ENCODE measurements at places on chromosomes 1 and 21.

GRCh38 chr1:76425201-76426145 lies 350.9 kb downstream of the ST6GALNAC3 start:
- peak; percentile 11 for DNase-seq

DNA sequence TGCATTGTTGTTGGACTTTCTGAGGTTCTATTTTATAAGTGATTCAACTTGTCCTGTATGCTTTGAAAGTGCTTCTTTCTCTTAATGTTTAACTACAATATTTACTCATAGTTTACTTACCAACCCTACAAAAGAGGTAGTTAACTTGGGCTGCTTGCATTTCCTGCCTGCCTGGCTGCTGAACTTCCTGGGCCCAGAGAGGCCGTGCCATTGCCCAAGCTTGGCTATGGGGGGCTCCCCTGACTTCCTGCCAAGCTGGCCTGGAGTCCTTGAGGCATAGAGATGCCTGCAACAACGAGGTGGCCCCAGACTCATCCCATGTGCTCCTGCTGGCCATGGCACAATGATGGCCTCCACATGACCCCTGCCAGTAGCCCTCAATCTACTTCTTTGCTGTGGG lies 361.6 kb upstream of the PLD5 start:
- no peak for DNase-seq

- DNase-seq = no peak
Measured at GRCh38 chr1:64479874-64480273, 9.9 kb downstream of the CACHD1 start.

DNA sequence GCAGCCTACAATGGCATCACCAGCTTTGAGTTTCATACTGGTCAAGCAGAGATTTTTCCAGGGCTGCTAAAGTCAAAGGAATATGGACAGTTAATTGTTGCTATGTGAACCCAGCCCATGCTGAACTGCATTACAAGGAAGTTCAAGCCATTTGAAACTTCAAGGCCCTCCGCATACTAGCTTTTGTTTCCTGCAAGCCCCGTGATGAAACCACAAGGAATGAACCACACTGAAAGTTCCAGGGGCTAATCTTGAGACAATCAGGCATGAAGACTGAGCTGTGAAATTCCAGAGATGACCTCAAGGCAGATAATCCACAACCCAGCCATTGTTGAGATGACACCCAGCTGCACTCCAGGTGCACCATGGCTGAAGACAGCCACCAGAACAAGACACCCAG lies 180.8 kb downstream of the C1orf21 start:
- no peak for DNase-seq

DNA sequence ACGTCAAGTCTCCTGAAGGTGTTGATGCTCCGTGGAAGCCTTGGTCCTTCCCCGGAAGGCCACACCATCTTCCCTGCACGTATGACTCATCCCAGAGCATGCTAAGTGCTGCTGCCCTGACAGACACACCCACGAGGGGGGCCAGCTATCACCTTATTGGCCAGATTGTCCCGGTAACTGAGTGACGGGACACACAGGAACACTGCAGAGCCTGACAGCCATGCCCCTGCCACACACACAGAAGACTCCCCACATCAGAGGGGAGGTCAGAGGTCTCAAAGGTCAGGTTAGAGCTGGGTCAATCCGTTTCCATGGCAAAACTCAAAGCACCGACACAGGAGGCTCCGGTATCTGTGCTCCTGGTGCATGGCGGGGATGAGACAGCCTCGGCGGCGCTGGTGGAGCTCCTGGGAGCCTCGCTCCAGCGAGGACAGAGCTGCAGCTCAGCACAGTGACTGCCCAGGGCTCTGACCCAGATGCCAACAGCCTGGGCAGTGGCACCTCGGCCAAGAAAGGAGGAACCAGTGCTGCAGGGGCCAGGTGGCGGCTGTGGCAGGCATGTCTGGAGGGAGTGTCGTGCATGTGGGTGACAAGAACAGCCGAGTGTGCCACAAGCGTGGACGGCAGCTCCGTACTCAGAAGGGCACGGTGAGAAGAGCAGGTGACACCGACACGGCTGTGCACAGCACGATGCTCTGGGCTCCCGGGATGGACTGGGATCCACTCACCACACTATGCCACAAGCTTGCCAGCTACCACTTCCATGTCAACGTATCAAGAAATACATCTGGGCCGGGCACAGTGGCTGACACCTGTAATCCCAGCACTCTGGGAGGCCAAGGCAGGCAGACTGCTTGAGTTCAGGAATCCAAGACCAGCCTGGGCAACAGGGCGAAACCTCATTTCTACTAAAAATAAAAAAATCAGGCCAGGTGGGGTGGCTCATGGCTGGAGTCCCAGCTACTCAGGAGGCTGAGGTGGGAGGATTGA lies 14.8 kb upstream of the TMEM240 start:
- no peak for DNase-seq

DNA sequence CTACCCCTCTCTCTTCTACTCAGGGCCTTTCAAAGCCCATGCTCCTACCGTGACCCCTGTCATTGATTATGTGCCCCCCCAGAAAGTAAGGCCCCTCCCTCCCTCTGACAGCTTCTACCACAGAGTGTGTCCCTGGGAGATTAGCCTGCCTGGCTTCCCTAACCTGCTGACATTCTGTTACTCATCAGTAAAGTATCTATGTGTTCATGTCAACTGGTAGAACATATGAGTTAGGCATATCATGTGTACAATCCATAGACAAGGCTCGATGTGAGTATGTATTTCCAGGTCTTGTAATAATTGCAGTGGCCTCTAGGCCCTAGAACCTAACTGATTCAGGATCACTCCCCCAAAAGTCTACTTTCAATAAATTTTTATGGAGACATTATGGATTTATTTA lies 120.0 kb downstream of the GIPC2 start:
- no peak for DNase-seq

DNA sequence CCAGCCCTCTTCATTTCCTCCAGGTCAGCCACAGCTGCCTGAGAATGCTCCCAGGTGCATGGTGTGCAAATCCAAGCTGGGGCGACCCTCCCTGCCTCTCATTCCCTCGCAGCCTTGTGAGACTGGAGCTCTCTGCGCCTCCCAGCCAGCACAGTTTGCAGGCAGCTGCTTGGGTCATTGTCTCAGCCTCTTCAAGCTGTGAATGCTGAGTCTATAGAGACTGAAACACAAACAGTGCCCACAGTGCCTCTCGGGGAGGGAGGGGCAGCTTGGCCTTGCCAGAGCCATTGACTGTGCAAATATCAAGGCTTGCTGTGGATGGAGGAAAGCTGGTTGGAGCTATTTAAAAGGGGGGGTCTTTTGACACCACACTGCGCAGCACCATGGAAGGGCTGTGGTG lies 10.6 kb downstream of the PLXNA2 start:
- DNase-seq = no peak

DNA sequence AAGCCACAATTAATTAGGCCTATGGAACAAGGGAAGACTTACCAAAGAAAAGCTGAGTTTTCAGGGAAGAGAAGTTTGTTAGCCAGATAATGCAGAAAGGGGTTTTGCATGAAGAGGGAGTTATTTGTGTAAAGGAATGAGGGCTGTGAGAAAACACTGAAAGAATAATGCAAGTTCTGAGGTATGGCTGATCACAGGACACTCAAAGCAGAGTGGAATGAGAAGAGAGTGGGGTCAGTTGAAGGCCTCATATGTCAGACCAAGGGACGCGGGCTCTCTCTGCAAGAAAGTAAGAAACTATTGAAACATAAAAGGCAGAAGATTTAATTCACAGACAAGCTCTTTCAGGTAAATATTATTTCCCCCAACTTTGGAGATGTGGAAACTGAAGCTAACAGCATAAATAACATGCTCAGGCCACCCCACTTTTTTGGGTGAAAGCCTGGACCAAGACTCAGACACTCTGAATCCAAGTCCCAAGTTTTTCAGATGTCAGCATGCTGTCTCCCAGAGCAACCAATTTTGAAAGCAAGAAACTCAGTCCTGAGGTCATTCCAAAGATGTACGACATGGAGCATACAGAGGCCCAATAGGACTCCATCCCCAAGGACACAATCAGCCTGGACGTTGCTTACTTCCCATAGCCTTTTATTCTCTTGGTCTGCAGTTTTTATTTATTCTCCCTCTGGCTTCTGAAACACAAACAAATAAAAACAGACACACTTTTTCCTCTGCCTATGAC lies 47.3 kb upstream of the FGGY start:
- no peak for DNase-seq

- DNase-seq = no peak
Measured at GRCh38 chr1:51690285-51690961, 73.5 kb downstream of the OSBPL9 start.

- DNase-seq = no peak
Measured at GRCh38 chr1:90720145-90720636, 3.1 kb upstream of the BARHL2 start.

GRCh38 chr1:245390975-245391374 lies 236.2 kb downstream of the KIF26B start:
- no peak for DNase-seq

Data from LoVo (cell line).